Mesothelial cell of epicardium (in vitro differentiated cells): ENCODE measurements at places on chromosomes 5 and 9. TPM values are rescaled to one million over a fixed set of nuclear protein-coding genes. Genes with fewer than 3 reads are reported as not detected.
A peak's percentile ranks its signal among the peaks of the same experiment; 100 is the strongest.

- DNase-seq = peak; percentile 54
- H3K4me3 ChIP-seq = no peak overlapping the region
- no peaks in the 10 kb centered on the region for H3K27me3 ChIP-seq
- no peaks in the 10 kb centered on the region for H3K36me3 ChIP-seq
- H3K27ac ChIP-seq = peak overlapping the region; percentile 77
Measured at GRCh38 chr9:129458663-129459546, 162.0 kb downstream of the C9orf50 start.

DNA sequence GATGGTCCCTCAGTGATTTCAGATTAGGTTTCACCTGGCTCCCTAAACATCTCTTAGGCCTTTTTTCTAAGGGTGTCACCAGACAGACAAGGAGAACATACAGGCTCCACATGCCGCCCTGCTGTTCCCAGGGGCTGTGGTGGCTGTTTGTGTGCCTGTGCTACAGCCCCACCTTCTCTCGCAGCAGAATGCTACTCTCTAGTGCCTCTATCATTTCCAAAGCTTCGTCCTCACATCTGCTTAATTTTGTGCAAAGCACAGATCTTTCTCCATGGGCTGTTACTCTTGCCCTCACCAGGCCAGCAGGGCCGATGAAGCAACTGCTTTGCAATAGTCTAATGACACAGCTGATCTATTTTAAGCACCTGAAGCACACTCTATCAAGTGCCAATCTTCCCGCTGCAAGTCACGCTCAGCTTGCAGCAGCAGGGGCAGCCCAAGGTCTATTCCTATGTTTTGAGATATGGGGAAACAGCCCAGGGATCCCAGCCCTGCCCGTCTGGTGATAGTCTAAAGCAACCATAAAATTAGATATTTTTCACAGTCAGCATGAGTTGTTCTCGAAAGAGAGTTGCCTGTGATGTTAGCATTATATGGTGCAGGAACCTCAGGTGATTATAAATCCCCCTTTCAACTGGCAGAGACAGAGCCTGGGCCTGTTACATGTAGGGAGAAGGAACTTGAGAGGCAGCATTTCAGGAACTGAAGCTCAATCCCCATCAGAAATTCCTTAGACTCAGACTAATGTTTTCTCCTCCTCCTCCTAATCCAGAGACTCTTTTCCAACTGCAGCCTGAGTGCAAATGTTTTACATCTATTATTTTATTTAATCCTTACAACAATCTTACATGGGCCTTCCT lies 12.7 kb downstream of the ABLIM3 start:
- no peak overlapping the region for H3K4me3 ChIP-seq
- peaks cover 5% of the 10 kb centered on the region for H3K27me3 ChIP-seq
- DNase-seq = no peak
- H3K4me1 ChIP-seq = no peaks in the 10 kb centered on the region

DNA sequence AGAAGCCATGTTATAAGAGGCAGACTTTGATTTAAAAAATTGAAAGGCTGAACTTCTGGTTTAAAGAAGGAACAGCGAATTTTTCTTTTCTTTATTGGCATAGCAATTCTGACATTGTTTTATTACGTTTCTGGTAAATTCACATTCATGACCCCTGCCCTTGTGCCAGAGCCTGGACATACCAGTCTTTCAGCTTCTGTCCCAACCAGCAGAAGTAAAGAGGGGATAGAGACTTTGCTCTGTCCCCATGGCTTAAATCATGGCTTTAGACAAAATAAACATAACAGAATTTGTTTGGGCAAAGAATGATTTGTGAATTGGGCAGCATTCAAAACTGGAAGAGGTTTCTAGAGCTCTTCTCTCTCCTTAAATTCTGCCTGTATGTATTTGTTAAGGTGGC lies 15.3 kb downstream of the CAST start:
- peak overlapping the region; percentile 28 for H3K27ac ChIP-seq
- H3K4me3 ChIP-seq = no peak overlapping the region
- peaks cover 37% of the 10 kb centered on the region for H3K4me1 ChIP-seq
- DNase-seq = no peak
- no peaks in the 10 kb centered on the region for H3K27me3 ChIP-seq

GRCh38 chr5:133287500-133287899 lies 235.7 kb downstream of the HSPA4 start:
- H3K36me3 ChIP-seq = no peaks in the 10 kb centered on the region
- H3K27ac ChIP-seq = no peak overlapping the region
- no peak for DNase-seq
- no peaks in the 10 kb centered on the region for H3K27me3 ChIP-seq
- peaks cover 15% of the 10 kb centered on the region for H3K4me1 ChIP-seq

Gene OR1J2
- not detected in 3 replicates for total RNA-seq

DNA sequence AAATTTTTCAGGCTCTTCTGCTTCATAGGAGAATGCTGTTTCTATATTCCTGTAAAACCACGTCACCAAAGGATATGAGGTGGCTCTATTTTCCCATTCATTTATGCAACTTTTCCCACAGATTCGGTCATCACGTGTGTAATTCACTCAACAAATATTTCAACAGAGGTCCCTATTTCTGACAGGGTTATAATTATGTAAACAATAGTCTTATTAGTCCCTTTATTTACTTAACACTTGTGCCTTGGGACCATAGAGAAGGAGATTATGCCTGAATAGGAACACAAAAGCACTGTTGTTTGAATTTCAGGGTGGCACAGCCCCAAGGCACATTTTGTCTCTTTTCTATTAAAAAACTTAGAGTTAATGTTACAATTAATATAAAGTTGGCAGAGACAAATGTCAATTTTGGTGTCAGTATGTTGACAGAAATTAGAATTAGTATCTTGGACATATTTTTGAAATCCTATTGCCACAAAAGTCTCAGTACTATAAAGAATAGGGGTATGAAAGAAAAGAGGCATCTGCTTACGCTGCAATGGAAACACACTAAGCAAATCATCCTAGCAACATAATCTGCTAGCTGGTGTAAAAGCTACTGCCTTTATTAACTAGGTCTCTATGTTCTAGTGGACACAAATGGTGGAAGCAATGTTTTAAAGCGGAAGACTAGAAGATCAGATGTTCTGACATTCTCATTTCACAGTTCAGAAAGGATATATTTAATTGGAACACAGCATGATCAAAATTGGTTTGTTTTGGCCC lies 229.1 kb upstream of the TBCA start:
- H3K36me3 ChIP-seq = peaks cover 4% of the 10 kb centered on the region
- H3K4me3 ChIP-seq = no peak overlapping the region
- H3K27me3 ChIP-seq = no peaks in the 10 kb centered on the region
- no peak overlapping the region for H3K27ac ChIP-seq
- DNase-seq = no peak

DNA sequence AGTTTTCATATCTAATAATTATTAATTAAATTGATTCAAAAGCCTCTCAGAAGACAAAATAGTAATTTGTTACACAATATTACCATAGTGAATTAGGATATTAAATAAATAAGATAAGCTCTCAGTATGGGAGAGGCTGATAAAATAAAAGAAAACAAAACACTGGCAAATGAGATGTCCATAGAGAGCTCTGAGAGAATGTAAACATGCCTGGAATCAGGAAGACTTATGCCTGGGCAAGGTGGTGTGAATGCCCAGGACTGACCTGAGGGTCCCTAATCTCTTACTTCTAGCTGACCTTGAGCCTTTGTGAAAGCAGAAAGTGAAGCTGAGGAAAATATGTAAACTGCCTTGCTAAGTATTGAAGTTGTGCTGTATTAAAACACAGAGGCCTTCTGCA lies 616.5 kb downstream of the PTPRD start:
- no peak overlapping the region for H3K4me3 ChIP-seq
- no peaks in the 10 kb centered on the region for H3K27me3 ChIP-seq
- H3K36me3 ChIP-seq = no peaks in the 10 kb centered on the region
- peaks cover 7% of the 10 kb centered on the region for H3K4me1 ChIP-seq

GRCh38 chr5:146249801-146250200 lies 46.4 kb downstream of the RBM27 start:
- no peak overlapping the region for H3K27ac ChIP-seq
- no peak for DNase-seq
- H3K4me1 ChIP-seq = no peaks in the 10 kb centered on the region
- H3K27me3 ChIP-seq = no peaks in the 10 kb centered on the region

GRCh38 chr9:17082343-17083064 lies 52.3 kb upstream of the CNTLN start:
- H3K27ac ChIP-seq = peak overlapping the region; percentile 80
- DNase-seq = peak; percentile 44
- no peaks in the 10 kb centered on the region for H3K36me3 ChIP-seq
- no peaks in the 10 kb centered on the region for H3K27me3 ChIP-seq

Gene KIF20A
- total RNA-seq = 24.4 to 27.0 TPM (median 26.8 TPM) in 3 replicates

Gene HTR4
- 0.27 to 0.41 TPM (median 0.33 TPM) in 3 replicates for total RNA-seq

- no peak for DNase-seq
Measured at GRCh38 chr9:18075253-18075952, 398.6 kb upstream of the ADAMTSL1 start.

GRCh38 chr9:115531410-115532125 lies 413.6 kb upstream of the TNC start:
- H3K4me3 ChIP-seq = no peak overlapping the region
- DNase-seq = no peak
- peaks cover 15% of the 10 kb centered on the region for H3K4me1 ChIP-seq
- H3K36me3 ChIP-seq = no peaks in the 10 kb centered on the region

Gene IQGAP2
- 13.9 to 16.0 TPM (median 15.2 TPM) in 3 replicates for total RNA-seq

- no peaks in the 10 kb centered on the region for H3K36me3 ChIP-seq
- H3K4me3 ChIP-seq = no peak overlapping the region
- H3K27me3 ChIP-seq = no peaks in the 10 kb centered on the region
- DNase-seq = no peak
- no peaks in the 10 kb centered on the region for H3K4me1 ChIP-seq
Measured at GRCh38 chr5:109876941-109877669, 187.4 kb downstream of the MAN2A1 start.

Gene NCS1
- total RNA-seq = 44.7 to 47.1 TPM (median 44.8 TPM) in 3 replicates

GRCh38 chr5:78405829-78406750 lies 45.7 kb downstream of the SCAMP1 start:
- H3K4me3 ChIP-seq = no peak overlapping the region
- H3K27me3 ChIP-seq = no peaks in the 10 kb centered on the region
- no peak for DNase-seq

- H3K36me3 ChIP-seq = no peaks in the 10 kb centered on the region
- peaks cover 6% of the 10 kb centered on the region for H3K27me3 ChIP-seq
- peaks cover 21% of the 10 kb centered on the region for H3K4me1 ChIP-seq
- no peak for DNase-seq
- H3K27ac ChIP-seq = no peak overlapping the region
- no peak overlapping the region for H3K4me3 ChIP-seq
Measured at GRCh38 chr5:139707445-139708003, 59.4 kb downstream of the CXXC5 start.

Gene PCDHGA4
- 0.86 to 1.2 TPM (median 1.1 TPM) in 3 replicates for total RNA-seq

DNA sequence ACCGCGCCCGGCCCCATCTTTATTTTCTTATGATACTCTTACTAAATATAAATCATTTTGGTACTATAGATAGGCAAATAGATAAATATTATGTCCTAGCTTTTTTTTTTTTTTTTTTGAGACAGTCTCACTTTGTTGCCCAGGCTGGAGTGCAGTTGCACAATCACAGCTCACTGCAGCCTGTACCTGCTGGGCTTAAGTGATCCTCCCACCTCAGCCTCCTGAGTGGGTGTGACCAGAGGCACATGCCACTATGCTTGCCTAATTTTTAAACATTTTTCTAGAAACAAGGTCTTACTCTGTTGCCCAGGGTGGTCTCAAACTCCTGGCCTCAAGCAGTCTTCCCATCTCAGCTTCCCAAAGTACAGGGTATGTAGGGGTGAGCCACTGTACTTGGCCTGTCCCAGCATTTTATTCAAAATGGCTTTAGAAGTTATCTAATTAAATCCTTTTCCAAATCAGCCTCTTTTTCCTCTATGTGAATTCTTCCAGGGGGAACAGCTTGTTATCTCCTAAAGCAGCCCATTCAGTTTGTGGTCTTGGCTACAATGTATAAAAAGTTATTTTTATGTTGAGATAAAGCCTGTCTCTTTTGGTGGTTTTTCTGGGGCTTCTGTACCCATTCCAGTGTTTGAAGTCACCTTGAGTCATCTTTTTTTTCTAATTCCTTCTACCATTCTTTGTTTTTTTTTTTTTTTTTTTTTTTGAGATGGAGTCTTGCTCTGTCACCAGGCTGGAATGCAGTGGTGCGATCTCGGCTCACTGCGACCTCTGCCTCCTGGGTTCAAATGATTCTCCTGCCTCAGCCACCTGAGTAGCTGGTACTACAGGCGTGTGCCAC lies 12.1 kb downstream of the MELK start:
- no peaks in the 10 kb centered on the region for H3K4me1 ChIP-seq
- no peak overlapping the region for H3K4me3 ChIP-seq
- no peak for DNase-seq
- H3K27ac ChIP-seq = no peak overlapping the region
- H3K27me3 ChIP-seq = no peaks in the 10 kb centered on the region

Gene SMIM23
- not detected in 3 replicates for total RNA-seq

DNA sequence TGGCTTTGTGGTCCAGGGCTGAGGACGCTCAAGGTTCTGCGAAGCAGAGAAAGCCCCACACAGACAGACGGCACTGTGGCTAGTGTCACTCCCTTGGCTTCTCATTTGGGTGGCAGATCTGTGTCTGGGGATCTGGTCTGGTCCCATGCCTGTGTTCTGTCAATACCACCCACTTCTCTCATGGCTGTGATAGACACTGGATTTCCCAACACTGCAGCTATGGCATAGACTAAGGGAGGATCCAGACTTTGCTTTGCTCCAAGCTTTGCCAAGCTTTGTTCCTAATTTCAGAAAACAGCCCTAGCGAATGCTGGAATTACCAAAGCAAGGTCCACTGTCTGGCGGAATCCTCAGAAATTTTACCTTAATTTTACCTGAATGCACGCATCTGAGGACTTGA lies 62.1 kb downstream of the GADD45G start:
- no peaks in the 10 kb centered on the region for H3K36me3 ChIP-seq
- no peak overlapping the region for H3K27ac ChIP-seq
- no peaks in the 10 kb centered on the region for H3K27me3 ChIP-seq
- no peak for DNase-seq

Gene GOLM1
- total RNA-seq = 101 to 109 TPM (median 106 TPM) in 3 replicates

Gene DAP
- 76.0 to 79.8 TPM (median 77.8 TPM) in 3 replicates for total RNA-seq

DNA sequence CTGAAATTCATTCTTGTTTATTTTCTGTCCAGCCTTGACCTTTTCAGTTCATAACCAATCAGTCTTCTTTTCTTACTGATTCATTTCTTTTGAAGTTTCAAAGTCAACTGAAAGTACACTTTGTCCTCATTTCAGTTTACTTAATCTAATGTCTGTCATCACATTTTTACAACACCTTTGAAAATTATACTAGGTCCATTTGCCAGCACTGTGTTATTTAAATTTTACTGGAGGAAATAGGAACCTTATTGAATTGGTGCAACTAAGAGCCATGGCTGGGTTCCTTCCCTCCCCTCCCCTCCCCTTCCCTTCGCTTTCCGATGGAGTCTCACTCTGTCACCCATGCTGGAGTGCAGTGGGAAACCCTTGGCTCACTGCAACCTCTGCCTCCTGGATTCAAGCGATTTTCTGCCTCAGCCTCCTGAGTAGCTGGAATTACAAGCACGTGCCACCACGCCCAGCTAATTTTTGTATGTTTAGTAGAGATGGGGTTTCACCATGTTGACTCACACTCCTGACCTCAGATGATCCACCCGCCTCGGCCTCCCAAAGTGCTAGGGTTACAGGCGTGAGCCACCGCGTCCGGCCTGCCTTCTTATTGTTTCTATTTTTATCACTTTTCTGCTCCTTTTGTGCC lies 6.3 kb downstream of the RMI1 start:
- peaks cover 16% of the 10 kb centered on the region for H3K36me3 ChIP-seq
- no peak overlapping the region for H3K27ac ChIP-seq
- no peak overlapping the region for H3K4me3 ChIP-seq
- no peaks in the 10 kb centered on the region for H3K27me3 ChIP-seq

Gene SPINK5
- 19.8 to 20.8 TPM (median 19.8 TPM) in 3 replicates for total RNA-seq

Gene CDX1
- total RNA-seq = 0.51 to 1.1 TPM (median 0.68 TPM) in 3 replicates

GRCh38 chr9:124617477-124618141 lies 110.4 kb upstream of the NR5A1 start:
- no peak overlapping the region for H3K27ac ChIP-seq
- H3K27me3 ChIP-seq = no peaks in the 10 kb centered on the region
- DNase-seq = peak; percentile 86
- no peak overlapping the region for H3K4me3 ChIP-seq
- peaks cover 21% of the 10 kb centered on the region for H3K4me1 ChIP-seq

Gene GFPT2
- 14.9 to 16.3 TPM (median 15.7 TPM) in 3 replicates for total RNA-seq
